Activated T-cell treated with anti-CD3 and anti-CD28 coated beads, Interleukin-2, amount 50 U/mL, for 24 hours (primary cell): ENCODE measurements at places on chromosomes 5 and 9.

DNA sequence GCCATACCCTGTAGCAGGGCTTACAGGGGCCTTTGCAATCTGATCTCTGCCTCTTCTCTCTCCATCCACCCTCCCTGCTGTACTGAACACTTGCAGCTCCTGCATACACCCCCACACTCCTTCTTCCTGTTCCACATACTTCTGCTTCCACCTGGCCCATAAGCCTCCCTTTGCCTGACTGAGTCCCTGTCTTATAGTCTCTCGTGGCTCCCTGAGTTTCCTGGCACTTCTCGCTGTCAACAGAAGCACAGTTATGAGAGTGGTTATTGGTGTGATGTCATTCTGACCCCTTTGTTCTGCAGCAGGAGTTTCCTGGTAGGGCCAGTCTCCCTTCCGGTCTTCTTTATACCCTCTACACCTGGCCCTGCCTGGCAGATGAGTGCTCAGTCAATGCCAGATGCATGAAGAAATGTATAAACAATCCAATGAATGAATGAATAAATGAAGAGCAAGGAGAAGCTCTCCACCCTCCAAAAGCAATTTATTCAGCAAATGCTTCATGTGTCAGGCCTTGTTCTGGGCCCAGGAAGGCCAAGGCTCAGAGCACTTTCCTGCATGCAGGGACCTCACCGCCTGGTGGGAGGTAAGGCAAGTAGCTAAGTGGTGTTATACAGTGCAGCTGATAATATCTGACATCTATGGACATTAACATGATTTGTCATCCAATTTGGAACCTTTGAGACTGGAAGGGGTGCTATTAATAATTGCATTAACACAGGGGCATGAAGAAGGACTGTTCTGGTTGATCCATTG lies 20.5 kb upstream of the CSF1R start:
- H3K36me3 ChIP-seq: no peaks in the 10 kb centered on the region
- no peak for DNase-seq
- H3K27me3 ChIP-seq: no peaks in the 10 kb centered on the region
- no peak overlapping the region for H3K4me3 ChIP-seq

DNA sequence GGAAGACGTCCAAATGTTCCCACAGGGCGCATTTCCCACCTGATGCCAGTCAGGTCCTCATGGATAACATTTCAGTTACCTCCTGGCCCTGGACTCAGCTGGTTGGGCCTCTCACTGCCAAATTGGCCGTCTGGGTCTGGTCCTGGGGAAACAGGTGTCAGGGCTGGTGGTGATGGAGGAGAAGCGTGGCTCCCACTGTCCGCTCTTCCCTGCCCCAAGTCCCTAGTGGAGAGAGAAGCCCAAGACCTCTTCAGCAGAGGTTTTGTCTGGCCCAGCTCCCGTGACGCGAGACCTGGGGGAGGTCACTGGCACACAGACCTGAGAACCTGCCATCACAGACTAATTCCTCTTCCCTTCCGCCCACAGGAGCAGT lies 27.8 kb upstream of the PRDM12 start:
- H3K27ac ChIP-seq: no peak overlapping the region
- H3K4me1 ChIP-seq: no peaks in the 10 kb centered on the region
- H3K27me3 ChIP-seq: no peaks in the 10 kb centered on the region
- DNase-seq: no peak
- no peak overlapping the region for H3K4me3 ChIP-seq

DNA sequence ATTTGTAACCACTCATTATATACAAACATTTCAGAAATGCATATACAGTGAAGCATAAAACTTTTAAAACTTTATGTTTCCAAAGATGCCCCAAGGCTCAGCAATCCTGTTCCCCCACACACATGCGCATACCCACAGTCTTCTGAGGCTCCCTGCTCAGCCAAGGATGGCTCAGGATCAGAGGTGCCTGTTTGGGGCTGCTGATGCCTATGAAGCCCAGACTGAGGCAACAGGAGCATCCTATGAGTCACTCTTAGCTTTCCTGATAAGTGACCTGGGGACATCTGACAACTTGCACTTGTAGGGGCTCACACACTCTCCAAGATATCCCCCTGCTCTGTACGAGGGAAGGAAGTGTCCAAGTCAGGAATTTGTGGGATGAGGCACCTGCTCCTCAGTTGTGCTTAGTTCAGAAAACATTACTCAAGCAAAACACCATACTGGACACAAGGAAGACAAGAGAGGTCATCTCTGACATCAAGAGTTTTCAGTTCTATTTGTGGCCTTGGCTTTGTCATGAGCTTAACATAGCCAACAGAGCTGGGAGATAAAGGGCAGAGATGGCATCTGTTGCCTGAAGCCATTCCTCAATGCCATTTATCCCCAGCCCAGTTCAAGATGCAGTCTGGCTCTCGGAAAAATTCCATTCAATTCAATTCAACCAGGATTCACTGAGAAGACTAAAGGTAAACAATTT lies 62.3 kb downstream of the NIPSNAP3B start:
- no peak overlapping the region for H3K27ac ChIP-seq
- no peaks in the 10 kb centered on the region for H3K27me3 ChIP-seq
- H3K4me3 ChIP-seq: no peak overlapping the region
- DNase-seq: no peak
- H3K36me3 ChIP-seq: peaks cover 31% of the 10 kb centered on the region

- H3K4me3 ChIP-seq: no peak overlapping the region
- no peaks in the 10 kb centered on the region for H3K36me3 ChIP-seq
- no peak overlapping the region for H3K27ac ChIP-seq
- H3K4me1 ChIP-seq: peaks cover 5% of the 10 kb centered on the region
- DNase-seq: no peak
- H3K27me3 ChIP-seq: no peaks in the 10 kb centered on the region
Measured at GRCh38 chr9:131851414-131851813, 111.5 kb upstream of the RAPGEF1 start.

GRCh38 chr5:10797261-10797660 lies 36.2 kb upstream of the DAP start:
- DNase-seq: no peak
- no peak overlapping the region for H3K4me3 ChIP-seq
- no peak overlapping the region for H3K27ac ChIP-seq
- no peaks in the 10 kb centered on the region for H3K36me3 ChIP-seq

GRCh38 chr9:127963041-127963358 lies 17.8 kb downstream of the EEIG1 start:
- peaks cover 98% of the 10 kb centered on the region for H3K4me1 ChIP-seq
- DNase-seq: no peak
- no peaks in the 10 kb centered on the region for H3K27me3 ChIP-seq
- peak overlapping the region; percentile 30 for H3K4me3 ChIP-seq
- peaks cover 26% of the 10 kb centered on the region for H3K36me3 ChIP-seq

- no peak overlapping the region for H3K27ac ChIP-seq
- H3K4me1 ChIP-seq: no peaks in the 10 kb centered on the region
- H3K27me3 ChIP-seq: no peaks in the 10 kb centered on the region
- no peak overlapping the region for H3K4me3 ChIP-seq
Measured at GRCh38 chr5:145797336-145797735, 37.8 kb downstream of the PRELID2 start.

DNA sequence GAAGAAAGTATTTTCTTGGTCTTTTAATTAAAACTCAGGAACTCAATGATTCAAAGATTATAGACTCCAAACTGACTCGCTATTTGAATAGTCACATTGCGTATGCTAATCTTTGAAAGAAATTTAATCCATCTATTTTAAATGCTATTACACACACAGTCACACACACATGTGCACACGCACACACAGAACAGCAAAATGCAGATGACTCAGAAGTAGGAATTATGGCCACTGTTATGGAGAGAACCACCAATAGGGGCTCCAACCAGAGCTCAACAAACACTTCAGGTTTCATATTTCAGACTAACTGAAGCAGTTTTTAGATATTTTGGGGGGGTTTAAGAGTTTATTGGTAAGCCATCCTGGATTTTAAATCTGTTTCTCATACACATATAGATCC lies 1917.9 kb downstream of the EFNA5 start:
- H3K27ac ChIP-seq: no peak overlapping the region
- H3K4me3 ChIP-seq: no peak overlapping the region
- no peak for DNase-seq
- H3K4me1 ChIP-seq: no peaks in the 10 kb centered on the region
- no peaks in the 10 kb centered on the region for H3K36me3 ChIP-seq

DNA sequence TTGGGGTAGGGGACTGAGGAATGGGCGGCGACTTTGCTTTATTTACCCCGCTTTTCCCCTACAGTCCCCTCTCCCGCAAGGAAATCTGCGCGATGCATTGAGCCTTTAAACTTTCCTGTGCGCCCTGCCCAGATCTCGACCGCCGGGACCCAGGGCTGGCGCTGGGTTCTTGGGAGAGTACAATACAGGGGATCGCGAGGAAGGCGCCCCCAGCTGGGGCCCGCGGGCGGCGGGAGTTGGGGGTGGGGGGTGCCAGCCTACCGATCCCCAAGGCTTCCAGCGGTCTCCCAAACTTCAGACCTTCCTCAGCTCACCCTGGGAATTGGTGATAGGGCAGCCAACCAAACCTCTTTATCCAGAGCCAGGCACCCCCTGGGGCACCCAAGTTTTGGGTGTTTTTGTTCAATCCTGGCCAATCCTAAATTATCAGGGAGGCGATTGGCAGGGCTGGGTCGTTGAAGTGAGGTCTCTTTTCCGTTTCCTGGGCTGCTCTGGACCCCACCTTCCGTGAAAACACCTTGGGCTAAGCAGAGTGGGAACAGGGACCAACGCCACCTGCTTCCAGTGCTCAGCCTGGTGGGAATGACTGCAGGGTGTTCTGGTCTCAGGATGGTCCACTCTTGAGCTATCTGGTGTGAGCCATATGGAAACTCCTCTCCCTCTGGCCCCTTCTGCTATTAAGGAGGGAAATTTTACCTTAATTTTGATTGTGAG lies 51.4 kb upstream of the DAB2IP start:
- DNase-seq: no peak
- peaks cover 78% of the 10 kb centered on the region for H3K27me3 ChIP-seq
- H3K27ac ChIP-seq: no peak overlapping the region
- H3K4me3 ChIP-seq: no peak overlapping the region
- H3K36me3 ChIP-seq: no peaks in the 10 kb centered on the region

DNA sequence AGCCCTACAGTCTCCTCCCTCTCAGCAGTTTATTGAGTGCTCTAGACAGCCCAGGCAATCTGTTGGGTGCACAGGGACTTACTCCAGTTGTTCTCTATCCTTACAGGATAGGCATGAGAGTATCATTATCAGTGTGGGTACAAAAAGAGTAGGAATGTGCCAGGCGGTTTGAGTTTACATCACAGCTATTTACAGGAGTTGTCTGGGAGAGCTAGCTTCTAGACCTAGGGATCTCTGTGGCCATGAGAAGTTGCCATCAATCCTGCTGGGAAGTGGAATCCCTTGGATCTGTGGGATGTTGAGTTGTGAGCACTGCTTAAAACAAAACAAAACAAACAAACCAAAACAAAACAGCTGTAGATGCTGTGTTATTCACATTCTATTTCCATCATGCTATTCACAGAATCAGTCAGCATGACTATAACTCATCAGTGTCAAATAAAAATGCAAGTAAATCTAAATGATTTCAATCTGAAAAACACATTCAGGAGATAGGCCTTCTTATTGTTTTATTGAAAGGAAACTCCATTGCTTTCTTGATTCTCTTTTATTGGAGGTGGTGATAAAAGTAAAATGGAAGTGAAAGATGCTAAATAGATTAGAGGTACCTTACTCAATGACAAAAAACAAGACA lies 552.4 kb upstream of the ZNF608 start:
- no peaks in the 10 kb centered on the region for H3K4me1 ChIP-seq
- no peak overlapping the region for H3K27ac ChIP-seq
- H3K4me3 ChIP-seq: no peak overlapping the region
- DNase-seq: no peak

DNA sequence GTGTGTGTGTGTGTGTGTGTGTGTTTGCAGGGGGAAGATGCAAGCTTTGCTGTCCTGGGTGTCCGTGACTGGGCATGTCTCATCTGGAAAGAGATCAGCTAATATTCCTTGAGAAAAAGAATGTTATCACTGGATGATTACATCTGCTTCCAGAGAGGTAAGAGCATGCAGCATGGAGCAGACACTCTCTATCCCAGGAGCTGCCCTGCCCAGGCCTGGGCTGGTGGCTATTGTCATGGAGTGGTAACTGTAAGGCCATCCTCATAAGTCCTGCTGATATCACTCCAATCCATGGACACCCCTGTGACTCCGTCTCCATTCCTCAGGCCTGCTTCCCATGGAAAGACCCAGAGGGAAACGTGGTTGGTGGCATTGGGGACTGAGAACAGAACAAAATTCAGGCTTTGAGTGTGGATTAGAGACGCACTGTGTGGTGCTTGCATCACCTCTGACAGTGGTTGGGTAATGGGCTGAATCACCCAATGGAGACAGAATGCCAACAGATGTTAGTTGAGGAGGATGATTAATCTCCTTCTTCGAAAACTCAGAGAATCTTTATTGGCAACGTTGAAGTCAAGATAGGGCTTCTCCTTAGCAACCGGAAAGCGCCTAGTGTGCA lies 52.0 kb upstream of the KCNIP1 start:
- DNase-seq: no peak
- no peaks in the 10 kb centered on the region for H3K36me3 ChIP-seq
- no peaks in the 10 kb centered on the region for H3K4me1 ChIP-seq
- no peak overlapping the region for H3K27ac ChIP-seq

DNA sequence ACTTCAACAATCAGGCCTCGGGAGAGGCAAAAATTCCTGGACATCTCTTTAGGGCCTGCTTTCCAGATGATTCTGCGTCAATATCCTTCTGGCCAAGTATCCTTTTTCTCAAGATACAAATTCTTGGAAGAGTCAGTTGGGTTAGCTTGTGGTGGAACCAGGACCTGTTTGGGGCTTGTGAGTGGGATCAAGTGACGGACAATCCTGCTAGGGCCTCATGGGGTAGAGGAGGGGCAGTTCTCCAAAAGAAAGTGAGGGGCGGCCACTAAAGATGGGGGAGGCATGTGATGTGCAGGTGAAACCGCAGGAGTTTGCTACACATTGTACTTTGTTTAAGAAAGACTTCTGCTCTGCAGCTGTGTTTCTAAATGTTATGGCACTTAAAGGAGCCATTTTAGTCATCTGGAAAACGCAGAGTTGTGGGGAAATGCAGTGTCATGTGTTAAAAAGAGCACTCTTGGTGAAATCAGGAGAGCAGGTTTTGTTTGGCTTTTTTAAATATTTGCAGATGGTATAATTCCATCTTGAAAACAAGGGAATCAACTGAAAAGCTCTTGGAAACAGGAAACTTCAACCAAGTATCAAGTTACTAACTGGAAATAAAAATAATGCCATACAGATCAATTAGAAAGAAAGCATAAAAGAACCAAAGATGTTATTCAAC lies 27.4 kb upstream of the GSN start:
- no peaks in the 10 kb centered on the region for H3K4me1 ChIP-seq
- H3K27ac ChIP-seq: no peak overlapping the region
- DNase-seq: no peak
- no peak overlapping the region for H3K4me3 ChIP-seq
- peaks cover 3% of the 10 kb centered on the region for H3K36me3 ChIP-seq
- no peaks in the 10 kb centered on the region for H3K27me3 ChIP-seq
